Hippocampal formation (tissue), 2 donors: ENCODE measurements at places on chromosomes 3 and 15.

GRCh38 chr15:85704720-85705429, 89.8 kb downstream of the KLHL25 start:
- no peak for DNase-seq

- no peak for DNase-seq
These were observed 263.4 kb downstream of the MCTP2 start for GRCh38 chr15:94494732-94495131.

GRCh38 chr3:29347412-29347811, 66.5 kb downstream of the RBMS3 start:
- DNase-seq, result no peak

GRCh38 chr3:65078748-65079147, 390.9 kb upstream of the ADAMTS9 start:
- no peak for DNase-seq

GRCh38 chr15:90679959-90680358, 37.2 kb upstream of the BLM start:
- no peak for DNase-seq

DNA sequence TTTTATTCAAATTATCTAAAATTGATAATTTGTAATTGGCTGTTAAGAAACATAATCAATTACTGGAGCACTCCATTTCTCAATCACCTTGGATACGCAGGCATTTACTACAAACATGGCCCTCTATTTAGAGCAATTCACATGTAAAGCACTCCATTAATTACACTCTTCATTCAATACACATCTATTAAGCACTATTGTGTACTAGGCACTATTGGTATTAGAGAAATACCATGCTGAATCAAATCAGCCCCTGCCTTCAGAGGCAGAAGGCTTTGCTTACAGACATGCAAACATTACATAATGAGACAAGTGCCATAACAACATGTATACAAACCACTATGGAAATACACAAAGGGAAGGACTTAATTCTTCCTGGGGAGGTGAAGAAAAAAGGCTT, 69.1 kb downstream of the PEAK1 start:
- no peak for DNase-seq

- DNase-seq, result no peak
These were observed 10.0 kb downstream of the TMEM62 start for GRCh38 chr15:43143203-43143941.

DNA sequence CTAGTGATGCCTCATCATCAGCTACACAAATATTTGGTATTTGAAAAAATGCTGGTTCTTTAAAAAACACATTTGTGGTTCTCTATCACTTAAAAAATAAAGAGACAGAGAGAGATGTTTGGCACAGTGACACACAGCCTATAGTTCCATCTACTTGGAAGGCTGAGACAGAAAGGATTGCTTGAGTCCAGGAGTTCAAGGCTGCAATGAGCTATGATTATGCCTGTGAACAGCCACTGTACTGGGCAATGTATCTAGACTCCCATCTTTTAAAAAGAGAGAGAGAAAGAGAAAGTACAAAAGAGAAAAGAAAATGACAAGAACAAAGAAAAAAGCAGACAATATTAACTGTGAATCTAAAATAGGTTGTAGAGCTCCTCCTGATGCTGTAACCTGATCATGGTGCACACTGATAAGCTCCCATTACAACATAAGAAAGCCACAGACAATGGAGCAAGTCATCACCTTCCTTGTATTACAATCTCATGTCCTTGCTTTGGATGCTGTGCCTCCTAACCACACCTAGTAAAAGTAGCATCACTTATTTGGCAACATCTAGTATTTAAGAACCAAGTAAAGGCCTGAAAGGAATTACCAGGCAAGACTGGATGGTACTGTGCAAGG, 31.7 kb upstream of the MAP4 start:
- DNase-seq, result no peak
